ENCODE measurements at places on chromosomes 1 and 21.

DNA sequence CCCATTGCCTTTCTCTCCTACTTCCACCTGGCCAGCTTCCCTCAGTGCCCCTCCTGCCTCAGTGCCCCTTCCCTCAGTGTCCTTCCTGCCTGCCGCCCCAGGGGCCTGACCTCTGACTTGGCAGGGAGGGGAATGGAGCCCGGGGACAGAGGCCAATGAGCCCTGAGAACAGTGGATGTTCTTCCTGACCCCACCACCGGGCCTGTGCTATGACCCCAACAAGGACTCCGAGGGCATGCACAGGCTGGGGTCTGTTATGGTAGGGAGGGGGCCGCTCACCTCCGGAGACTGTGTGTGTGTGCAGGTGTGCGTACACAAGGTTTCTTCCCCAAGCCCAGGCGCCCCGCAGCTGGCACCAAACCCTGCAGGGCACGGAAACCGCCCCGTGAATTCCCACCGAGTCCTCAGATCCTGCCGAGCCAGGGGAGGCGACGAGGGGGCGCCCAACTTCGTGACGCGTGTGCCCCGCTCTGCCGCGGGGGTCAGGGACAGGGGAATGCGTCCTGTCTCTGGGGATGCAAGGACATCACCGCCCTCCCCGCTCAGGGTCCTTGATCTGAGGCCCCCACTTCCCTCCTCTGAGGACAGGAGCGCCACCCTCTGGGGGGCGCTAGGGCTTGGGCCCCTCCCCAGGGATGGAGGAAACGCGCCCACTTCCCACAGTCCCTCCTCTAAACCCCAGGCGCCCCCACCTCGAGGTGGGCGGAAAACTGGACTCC is 766 bp downstream of the RAP1GAP start:
- no peak for DNase-seq

GRCh38 chr1:76843821-76844464 is 23.3 kb upstream of the ST6GALNAC5 start:
- no peak for DNase-seq

- DNase-seq: no peak
These were observed 51.0 kb downstream of the ELK4 start for GRCh38 chr1:205580923-205581180.

- DNase-seq: peak; percentile 73
These were observed 10.5 kb downstream of the RO60 start for GRCh38 chr1:193069748-193070385.

GRCh38 chr1:39148942-39149341 is 55.6 kb upstream of the MACF1 start:
- DNase-seq: no peak

DNA sequence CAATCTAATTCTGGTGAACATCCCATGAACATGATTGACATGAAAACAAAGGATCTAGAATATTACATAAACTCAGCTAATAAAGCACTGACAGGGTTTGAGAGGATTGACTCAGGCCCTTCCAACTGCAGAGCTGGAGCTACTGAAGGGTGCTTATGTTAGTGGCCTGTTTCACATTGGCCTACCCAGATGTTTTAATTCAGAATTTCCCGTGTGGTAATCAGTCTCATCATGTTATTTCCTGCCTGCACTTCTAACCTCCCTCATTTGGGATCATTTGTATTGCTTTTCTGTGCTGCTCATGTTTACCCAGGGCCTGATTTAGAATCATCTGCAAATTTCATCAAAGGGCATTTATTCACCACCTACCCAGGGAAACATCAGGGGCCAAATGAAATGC is 270.3 kb downstream of the PLPP3 start:
- DNase-seq: no peak

DNA sequence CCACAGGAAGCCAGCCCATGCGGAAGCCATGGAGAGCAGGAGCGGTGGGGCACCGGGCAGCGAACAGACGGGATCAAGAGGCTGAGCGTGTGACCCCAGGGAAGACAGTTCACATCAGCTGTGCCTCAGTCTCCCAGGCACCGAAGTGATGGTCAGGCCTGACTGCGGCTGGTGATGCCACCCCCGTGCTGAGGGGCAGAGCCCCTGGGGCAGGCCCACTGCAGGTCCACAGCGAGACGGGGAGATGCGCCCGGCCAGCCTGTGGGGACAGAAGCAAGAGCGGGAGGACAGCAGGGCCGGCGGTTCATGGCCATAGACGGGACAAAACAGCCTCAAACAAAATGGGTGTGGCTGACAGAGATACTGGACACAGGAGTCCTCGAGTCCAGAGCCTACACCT is 93.8 kb downstream of the RIPK4 start:
- no peak for DNase-seq

GRCh38 chr1:227654431-227654830 is 80.7 kb downstream of the JMJD4 start:
- no peak for DNase-seq

DNA sequence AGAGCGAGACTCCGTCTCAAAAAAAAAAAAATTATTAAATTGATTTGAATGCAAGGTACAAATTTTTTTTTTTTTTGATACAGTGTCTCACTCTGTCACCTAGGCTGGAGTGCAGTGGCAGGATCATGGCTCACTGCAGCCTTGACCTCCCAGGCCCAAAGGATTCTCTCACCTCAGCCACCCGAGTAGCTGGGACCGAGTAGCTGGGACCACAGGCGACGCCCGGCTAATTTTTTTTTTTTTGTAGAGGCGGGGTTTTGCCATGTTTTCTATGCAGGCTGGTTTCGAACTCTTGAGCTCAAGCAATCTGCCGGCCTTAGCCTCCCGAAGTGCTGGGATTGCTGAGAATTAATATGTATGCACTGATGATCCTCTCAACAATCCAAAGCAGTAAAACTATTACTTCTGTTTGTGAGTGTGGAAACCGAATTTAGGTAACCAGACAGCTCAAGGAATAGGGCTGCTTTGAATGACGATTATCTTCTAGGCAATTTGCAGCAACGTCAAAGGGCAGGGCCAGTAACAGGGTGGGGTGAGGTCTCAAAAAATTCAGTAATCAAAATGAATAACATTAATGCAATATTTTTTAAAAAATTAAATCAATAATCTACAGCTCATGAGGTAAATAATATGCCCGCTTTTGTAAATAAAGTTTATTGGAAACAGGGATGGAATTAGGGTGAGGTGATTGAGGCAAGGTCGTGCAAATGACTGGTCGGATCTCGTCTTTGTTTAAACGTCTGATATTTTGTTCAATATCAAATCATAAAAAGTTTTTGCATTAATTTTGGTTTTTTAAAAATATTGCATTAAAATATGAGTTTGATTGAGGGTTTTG is 1.2 kb downstream of the CLSPN start:
- DNase-seq: peak; percentile 38

DNA sequence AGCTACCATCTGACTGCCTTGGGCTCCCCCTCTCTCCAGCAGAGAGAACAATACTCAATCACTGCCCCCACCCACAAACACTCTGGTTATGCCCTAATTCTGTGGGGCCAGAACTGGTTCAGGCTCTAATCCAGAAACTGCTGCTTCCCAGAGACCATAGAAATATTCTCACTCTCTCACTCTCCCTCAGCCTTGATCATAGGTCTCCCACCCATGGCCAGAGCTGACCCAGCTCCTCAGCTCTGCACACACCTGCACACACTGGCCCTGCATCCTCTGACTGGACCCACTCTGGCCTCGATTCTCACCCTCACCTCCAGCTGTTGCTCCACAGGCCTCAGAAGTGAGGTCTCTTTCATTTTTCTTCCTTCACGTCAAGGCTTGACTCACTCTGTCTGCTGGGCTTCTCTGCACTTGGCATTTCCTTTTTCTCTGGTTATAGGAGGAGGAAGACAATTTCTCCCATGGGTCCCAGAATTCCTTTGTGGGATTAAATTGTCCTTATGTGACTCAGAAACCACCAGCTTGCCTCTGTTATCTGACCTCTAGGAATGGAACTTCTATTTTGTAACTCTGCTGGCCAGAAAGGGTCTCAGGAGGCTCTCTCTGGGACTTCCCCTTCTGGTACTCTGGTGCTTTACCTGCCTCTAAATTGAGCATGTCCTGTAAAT is 15.6 kb upstream of the ZMYM6 start:
- peak; percentile 11 for DNase-seq

GRCh38 chr1:112196731-112197130 is 199.3 kb upstream of the CTTNBP2NL start:
- DNase-seq: no peak

- DNase-seq: no peak
These were observed 31.0 kb downstream of the ZNF691 start for GRCh38 chr1:42877380-42877779.

- DNase-seq: no peak
These were observed 126.6 kb downstream of the ACTL8 start for GRCh38 chr1:17881761-17882160.

DNA sequence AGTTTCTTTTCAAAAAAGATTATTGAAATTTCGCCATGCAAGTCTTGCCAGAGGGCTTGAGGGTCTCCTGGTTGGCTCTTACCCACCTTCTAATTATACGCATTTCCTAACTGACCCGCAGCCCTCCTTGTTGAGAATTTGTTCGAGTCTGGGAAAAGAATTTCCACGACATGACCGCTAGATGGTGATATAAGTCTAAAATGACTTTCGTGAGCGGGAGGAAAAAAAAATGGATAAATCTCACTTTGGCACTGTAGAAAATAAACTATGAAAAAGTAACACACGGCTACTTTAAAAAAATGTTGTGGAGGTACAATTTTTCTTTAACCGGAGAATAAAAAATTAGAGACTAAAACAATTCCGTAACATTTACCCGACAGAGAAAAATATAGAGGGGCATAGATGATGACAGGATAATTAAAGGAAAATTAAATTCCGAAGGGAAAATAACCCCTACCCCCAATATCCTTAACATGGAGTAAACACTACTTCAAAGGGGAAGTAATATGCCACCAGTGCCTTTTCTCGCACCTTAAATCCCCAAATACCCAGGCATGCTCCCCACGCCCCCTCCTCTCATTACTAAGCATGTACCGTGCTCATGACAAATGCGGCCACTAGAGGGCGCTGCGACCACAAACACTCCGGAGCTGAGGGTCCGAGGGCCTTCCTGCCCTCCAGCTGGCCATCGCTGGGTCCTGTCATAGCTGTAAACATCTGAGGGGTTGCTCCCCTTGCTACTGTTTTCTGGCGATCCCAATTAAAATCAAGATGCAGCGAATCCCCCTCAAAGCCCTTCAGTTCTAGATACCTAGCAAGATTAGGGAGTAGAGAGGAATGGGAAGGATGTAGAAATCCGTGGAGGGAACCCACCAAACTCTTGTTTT is 266.9 kb downstream of the ASTN1 start:
- DNase-seq: peak; percentile 82

GRCh38 chr1:29469457-29469856 is 233.1 kb downstream of the PTPRU start:
- DNase-seq: no peak

GRCh38 chr1:207673399-207673798 is 28.5 kb downstream of the CR1L start:
- DNase-seq: no peak

- DNase-seq: no peak
These were observed 98.4 kb upstream of the GADD45A start for GRCh38 chr1:67586596-67586995.

GRCh38 chr1:208106218-208106617 is 138.0 kb downstream of the PLXNA2 start:
- no peak for DNase-seq

GRCh38 chr1:21339356-21340229 is 49.3 kb upstream of the ECE1 start:
- DNase-seq: no peak

DNA sequence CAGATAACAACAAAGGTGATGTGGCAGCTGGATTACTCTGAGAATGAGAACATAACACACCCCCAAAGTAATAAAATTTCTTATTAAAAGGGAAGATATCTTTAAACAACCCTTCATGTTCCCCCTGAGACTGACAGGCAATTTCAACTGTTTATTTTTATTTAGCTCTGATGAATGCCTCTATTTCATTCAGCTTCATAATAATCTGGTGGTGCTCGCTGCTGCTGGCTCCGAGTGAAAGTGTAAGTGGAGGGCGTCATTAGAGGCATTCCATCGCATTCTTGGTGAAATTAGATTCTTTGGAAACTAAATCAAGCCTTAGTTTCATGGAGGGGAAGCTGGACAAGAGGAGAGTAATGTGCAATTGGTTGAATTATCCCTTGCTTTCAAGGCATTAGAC is 128.9 kb downstream of the GRIK1 start:
- no peak for DNase-seq

DNA sequence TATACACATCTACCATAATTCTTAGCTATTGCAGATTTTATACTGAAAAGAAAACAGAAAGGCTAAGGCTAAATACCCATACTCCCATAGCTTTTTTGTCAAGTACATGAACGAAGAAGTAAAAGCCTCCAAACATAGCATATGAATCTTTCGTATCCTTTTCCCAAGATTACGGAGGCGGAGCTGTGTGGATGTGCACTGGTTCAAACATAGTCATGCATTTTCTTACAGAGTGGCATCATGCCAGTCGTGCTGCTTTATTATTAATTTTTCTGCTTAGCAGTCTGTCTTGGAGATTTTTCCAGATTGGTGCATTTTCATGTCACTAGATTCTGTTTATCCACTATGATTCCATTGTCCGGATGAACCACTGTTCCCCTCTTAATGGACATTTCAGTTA is 118.7 kb upstream of the RUNX3 start:
- no peak for DNase-seq

DNA sequence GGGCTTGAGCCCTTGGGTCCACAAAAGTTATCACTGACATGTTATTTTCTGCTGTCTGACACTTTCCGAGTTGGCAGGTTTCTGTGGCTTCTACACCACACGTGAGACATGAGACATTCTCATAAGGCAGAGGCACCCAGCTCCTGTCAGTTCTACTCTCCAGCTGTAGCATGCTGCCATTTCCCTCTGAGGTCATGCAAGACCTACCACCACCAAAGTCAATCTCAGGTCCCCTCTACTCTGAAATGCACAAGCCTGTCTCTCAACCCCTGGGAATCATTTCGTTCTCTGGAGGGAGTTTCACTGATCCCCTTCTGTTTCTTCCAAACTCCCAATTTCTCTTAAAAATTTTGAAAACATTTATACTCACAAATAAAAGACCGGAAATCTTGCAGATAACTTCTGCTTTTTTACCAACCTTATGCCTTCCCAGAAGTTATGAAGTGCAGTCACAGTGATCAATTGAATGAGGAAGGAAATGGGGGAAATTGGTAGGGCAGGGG is 39.5 kb upstream of the CR2 start:
- no peak for DNase-seq

GRCh38 chr1:236921610-236922009 is 82.6 kb downstream of the MT1HL1 start:
- no peak for DNase-seq

- no peak for DNase-seq
These were observed 176.9 kb downstream of the CTH start for GRCh38 chr1:70587872-70588366.

Data from A673 (cell line).